ENCODE measurements at places on chromosomes 12 and 14.

DNA sequence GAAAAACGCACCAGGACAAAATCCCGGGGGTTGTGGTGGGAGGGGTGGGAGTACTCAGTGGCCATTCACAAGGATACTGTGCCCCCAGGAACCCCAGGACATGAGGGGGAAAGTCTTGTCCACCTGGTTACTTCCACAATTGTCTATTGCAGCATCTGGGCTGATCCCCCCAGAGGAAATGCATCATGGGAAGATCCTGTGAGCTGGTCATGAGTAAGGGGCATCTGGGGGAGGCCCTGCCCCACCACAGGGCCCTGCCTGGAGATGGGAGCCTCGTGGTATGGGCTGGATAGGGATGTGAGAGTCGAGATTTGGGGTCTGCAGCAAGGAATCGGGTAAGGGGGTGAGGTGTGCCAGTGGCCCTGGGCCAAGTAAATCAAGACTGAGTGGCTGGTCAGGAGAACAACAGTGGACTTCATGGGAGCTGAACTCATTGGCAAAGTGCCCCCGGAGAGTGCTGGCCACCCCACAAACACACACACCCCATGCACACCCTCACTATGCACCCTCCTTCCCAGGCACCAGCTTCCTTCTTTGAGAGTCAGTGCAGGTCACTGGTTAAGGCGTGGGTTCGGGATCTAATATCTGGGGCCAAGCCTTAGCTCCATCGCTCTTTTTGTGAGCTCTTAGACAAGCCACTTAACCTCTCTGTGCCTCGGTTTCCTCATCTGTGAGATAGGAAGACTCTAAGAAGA lies 3.0 kb upstream of the SERPINA1 start:
- no peak for DNase-seq

GRCh38 chr14:35242599-35243311 lies 49.4 kb upstream of the PSMA6 start:
- no peak for DNase-seq

DNA sequence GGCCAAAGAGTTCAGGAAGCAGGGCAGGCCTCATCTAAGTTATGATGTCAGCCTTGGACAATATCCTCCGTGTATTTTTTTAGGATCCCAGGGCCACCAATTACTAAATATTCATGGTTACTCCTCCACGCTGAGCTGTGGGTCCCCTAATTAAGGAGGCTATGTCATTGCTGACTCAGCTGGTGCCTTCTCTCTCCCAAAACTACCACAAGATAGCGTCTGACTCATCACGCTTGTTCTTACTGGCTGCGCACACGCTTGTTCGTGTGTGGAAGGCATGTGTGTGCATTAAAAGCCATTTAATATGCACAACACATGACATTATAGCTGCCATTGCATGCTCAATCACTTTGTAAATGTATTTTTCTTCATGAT lies 78.3 kb downstream of the GSC start:
- DNase-seq, result no peak

GRCh38 chr14:104903990-104904389 lies 20.7 kb upstream of the PLD4 start:
- no peak for DNase-seq

DNA sequence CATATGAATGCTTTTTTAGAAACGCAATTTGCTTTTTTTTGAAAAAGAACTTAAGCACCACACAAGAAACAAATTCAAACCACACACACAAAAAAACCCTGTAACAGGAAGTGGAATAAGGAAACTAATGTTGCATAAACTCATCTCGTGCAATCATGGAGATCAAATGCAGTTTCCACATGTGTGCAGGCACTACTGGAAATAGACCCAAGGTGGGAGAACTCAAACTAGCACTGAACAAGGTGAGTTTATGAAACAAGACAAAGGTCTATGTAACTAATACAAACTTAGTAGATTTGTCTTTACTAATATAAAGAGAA lies 17.5 kb downstream of the NIN start:
- DNase-seq, result no peak

- no peak for DNase-seq
Measured at GRCh38 chr12:113333877-113334785, 778 bp downstream of the SLC8B1 start.

DNA sequence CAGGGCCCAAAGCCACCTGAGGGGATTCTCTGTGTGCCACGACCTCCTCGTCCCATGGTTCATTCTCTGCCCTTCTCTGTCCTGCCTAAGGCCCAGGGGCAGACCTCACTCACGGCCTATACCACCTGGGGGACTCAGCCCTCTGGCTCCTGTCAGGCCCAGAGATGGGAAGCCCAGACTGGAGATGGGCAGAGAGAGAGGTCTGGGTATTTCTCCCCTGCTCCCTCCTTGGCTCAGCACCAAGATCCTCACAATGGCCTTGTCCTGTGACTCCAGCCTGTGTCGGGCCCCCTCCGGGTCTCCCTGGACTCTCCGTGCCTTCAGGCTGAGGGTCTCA lies 46.9 kb upstream of the BCL11B start:
- DNase-seq, result no peak

DNA sequence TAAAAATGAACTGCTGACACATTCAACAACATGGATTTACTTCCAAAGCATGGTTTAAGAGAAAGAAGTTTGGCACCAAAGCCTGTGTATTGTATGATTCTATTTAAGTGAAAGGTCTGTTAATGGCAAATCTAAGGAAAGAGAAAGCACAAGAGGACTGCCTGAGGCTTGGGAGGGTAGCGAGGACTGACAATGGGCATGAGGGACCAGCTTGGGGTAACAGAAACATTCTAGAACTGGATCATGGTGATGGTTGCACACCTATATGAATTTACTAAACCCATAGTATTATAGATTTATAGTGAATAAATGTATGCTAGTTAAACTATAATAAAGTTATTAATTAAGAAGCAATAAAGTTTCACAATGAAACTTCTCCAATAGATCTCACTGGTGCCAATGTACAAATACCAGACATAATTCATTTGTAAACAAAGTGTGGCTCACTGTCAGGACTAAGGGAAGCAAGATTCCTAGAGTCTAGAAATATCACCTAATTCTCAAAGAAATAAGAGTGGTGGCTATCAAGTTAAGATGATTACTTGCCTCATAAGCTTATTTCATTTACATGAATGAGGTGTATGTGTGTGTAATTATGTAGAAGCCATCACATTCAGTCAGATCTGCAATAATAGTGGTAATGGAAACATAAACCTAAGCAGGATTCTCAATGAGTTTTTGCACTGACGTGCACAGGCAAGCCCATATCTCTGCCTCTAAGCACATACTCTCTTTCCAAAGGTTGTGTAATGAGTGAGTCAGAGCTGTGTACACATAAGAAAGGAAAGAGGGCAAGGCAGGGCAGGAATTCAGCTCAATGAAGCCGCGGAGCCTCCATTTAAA lies 353.4 kb downstream of the KCNH5 start:
- DNase-seq, result no peak

DNA sequence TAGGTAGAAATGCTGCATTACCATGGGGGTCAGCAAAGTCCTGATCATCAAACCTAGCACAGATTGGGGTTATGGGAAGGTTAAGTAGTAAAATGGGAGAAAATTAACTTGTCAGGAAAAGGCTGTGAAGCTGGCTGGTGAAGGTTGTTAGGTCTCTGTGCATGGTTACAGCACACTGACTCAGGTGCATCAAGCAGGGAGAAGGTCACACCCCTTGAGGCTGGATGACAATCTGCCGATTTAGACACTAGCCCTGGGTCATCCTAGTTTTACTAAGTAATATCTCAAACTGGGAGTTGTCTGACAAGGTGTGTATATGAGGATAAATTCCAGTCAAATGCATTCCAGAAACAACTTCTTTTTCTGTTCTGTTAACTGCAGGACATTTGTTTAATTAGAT lies 271.1 kb upstream of the LRIG3 start:
- DNase-seq, result no peak

- DNase-seq, result peak; percentile 3
Measured at GRCh38 chr14:32102152-32102787, 25.2 kb downstream of the ARHGAP5 start.

DNA sequence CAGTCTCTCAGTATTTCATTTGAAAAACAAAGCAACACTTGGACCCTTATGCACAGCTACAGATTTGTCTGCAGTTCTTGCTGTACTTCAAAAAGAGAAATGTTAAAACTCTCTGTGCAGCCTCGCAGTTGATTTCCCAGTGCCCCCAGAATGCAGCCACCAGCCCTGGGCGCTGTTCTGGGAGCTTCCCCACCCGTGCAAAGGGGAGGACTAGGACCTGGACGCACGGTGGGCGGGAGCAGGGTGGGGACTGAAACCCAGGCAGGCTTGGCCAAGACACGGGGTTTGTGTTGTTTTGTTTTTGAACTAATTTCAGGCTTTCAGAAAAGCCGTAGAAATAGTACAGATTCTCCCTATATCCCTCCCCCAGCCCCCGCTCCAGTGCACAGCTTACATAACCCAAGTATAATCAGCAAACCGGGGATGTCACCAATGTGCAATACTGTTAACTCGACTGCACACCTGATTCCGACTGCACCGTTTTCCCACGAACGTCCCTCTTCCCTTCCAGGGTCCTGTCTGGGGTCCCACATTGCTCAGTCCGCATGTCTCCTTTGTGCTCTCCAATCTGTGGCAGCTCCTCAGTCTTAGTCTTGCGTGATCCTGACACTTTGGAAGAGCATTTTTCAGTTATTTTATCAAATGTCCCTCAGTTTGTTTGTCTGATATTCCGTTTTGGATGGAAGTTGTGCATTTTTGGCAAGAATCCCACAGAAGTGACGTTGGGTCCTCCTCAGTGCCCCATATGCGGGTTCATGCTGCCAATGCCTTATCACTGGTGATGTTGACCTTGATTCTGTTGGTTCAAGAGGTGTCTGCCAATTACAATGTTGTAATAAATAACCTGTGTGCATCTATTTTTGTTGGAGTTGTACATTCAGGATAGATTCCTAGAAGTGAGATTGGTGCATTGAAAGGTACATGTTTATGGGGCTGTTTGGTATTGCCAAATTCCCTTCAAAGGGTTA lies 95.9 kb downstream of the SETD3 start:
- no peak for DNase-seq

- no peak for DNase-seq
Measured at GRCh38 chr14:36975834-36976233, 196.6 kb downstream of the SLC25A21 start.

DNA sequence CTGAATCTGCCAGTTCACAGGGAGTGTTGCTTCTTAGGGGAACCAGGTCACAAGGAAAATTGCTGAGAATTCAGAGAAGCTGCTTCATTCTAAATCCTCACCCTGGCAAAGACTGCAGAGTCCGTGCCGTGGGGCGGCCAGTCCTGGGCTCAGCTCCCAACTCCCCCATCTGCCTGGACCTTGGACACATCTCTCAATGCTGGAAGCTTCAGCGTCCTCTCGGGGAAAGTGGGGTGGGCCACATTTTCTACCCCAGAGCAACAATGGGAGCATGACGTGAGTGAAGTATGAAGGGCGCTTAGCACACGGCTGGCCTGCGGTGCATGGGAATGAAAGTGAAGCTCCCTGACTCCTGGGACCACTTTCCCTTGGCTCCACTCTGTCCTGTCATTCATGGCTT lies 31.2 kb downstream of the HVCN1 start:
- DNase-seq, result no peak

Measured in stimulated activated CD4-positive, alpha-beta T cell treated with anti-CD3 and anti-CD28 coated beads, Interleukin-2, amount 100 ng/mL, for 48 hours (primary cell).